ENCODE measurements at places on chromosomes 2 and 18. TPM values are rescaled to one million over a fixed set of nuclear protein-coding genes. Genes with fewer than 3 reads are reported as not detected.

The IL1R2 gene
- total RNA-seq: 4.9 TPM

The UCN gene
- total RNA-seq: 1.5 TPM

The HOXD3 gene
- total RNA-seq: 1.0 TPM

The NMS gene
- not detected for total RNA-seq

The ASB18 gene
- not detected for total RNA-seq

The CPLX4 gene
- not detected for total RNA-seq

The FEV gene
- total RNA-seq: not detected

The SCN7A gene
- total RNA-seq: 21.9 TPM

The CLEC4F gene
- 0.31 TPM for total RNA-seq

The HOXD13 gene
- total RNA-seq: not detected

The MYOM1 gene
- 1.7 TPM for total RNA-seq

The MAB21L4 gene
- total RNA-seq: 35.7 TPM

The ALLC gene
- total RNA-seq: not detected

The CIB4 gene
- total RNA-seq: not detected

The STK39 gene
- total RNA-seq: 15.7 TPM

Data from left lung (tissue), 14 donors.